NCI-H524 (cell line): ENCODE measurements at places on chromosomes 6 and 20.

GRCh38 chr6:100460650-100461204 is 4.0 kb downstream of the SIM1 start:
- DNase-seq = peak; percentile 43

DNA sequence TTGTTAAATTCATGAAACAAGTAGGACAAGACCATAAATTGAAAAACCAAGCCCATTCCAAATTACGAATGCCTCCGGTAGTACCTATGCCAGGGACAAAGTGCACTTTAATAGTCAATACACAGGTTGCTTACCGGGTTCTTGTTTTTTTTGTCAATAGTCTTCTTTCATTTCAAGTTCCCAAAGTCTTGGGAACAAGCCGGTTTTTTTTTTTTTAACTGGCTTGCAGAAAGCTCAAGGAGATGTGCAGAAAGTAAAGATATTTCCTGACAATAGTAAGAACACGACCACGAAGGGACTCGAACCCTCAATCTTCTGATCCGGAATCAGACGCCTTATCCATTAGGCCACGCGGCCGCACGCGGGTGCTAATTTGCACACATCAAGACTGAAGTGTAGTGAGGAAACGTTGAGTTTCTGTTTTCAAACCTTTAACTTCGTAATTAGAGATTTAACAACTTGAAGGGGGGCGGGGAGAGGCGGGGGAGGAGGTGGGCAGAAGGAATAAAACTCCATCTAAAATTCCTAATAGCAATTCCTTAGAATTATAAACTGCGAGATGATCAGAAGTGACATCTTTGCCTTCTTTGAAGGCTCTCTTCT is 181.0 kb downstream of the TRIM27 start:
- DNase-seq = peak; percentile 52

DNA sequence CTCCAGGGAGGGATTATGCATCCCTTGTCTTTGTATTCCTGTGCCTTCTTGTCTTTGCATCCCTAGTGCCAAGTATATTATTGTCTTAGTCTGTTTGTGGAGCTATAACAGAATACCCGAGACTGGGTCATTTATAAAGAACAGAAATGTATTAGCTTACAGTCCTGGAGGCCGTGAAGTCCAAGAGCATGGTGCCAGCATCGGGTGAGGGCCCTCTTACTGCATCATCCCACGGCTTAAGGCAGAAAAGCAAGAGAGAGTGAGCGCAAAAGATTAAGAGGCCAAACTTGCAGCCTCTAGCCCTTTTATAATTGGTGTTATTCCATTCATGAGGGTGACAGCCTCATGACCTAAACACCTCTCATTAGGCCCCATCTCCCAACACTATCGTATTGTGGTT is 8.4 kb upstream of the IGF2R start:
- no peak for DNase-seq

DNA sequence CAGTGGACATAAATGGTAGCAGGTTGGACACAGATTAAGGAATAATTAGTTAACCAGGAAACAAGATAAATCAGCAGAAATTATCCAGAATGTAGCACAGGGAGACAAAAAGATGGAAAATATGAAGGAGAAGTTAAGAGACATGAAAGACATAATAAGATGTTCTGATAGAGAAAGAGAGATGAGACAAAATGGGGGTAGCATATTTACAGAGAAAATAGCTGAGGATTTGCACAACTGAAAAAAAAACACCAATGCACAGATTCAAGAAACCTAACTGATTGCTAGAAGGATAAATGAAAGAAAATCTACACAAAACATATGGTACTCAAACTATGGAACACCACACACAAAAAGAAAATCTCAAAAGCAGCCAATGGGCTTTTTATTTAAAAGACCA is 34.6 kb upstream of the TBC1D22B start:
- no peak for DNase-seq

GRCh38 chr6:33610067-33610466 is 11.1 kb upstream of the ITPR3 start:
- DNase-seq = no peak

- DNase-seq = no peak
Observed at GRCh38 chr20:51480507-51481270, 61.8 kb downstream of the NFATC2 start.
